Mesangial cell (primary cell): ENCODE measurements at places on chromosomes 4 and X. TPM values are rescaled to one million over a fixed set of nuclear protein-coding genes. Genes with fewer than 3 reads are reported as not detected.

Gene TECRL
- not detected in 2 replicates for total RNA-seq

Gene HGFAC
- total RNA-seq = not detected in 2 replicates

Gene FRMD7
- not detected in 2 replicates for total RNA-seq

Gene ZCCHC18
- total RNA-seq = 1.3 and 3.2 TPM in 2 replicates

Gene GPR119
- not detected in 2 replicates for total RNA-seq

Gene C4orf50
- total RNA-seq = not detected in 2 replicates

Gene VCX
- total RNA-seq = not detected in 2 replicates

Gene KLB
- total RNA-seq = under 0.01 TPM in 1 of 2 replicates, not detected in the other

Gene NEIL3
- total RNA-seq = 0.76 and 11.4 TPM in 2 replicates

Gene MORC4
- total RNA-seq = 10.5 and 13.5 TPM in 2 replicates

Gene TSPAN6
- total RNA-seq = 15.6 and 30.6 TPM in 2 replicates

Gene DDX53
- total RNA-seq = not detected in 2 replicates

Gene RPS3A
- 1,012 and 1,259 TPM in 2 replicates for total RNA-seq
